Fibroblast of skin of left quadriceps (primary cell): ENCODE measurements at places on chromosomes 7 and 10.

DNA sequence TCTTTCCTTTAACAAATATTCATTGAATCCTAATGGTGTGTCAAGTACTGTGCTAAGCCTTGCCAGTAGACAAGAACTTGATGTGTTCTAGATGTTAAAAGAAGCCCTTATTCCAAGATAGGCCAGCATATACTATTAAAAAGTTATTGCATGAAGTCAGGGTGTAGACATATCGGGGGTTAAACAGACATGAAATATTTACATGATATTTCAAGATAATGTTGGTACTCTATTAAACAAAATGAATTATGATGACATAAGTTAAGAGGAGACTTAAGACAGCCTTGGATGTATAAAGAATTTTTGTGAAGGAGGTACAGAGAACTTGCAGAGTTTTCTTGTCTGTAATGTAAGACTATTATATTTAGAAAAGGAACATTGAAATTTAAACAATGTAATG lies 44.8 kb downstream of the HDAC9 start:
- DNase-seq = no peak

DNA sequence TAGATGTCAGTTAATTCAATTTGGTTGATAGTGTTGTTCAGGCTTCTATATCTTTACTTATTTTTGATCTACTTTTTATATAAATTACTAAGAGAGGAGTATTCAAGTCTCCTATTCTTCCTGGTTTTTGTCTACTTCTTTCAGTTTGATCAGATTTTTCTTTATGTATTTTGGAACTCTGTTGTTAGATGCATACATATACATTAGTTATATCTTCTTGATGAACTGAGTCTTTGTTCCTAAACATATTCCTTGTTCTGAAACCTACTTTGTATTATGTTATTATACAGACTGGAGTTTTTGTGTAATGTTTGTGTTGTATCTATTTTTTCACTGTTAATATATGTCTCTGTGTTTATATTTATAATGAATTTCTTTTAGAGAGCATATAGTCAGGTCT lies 118.8 kb downstream of the LRMDA start:
- DNase-seq = no peak

DNA sequence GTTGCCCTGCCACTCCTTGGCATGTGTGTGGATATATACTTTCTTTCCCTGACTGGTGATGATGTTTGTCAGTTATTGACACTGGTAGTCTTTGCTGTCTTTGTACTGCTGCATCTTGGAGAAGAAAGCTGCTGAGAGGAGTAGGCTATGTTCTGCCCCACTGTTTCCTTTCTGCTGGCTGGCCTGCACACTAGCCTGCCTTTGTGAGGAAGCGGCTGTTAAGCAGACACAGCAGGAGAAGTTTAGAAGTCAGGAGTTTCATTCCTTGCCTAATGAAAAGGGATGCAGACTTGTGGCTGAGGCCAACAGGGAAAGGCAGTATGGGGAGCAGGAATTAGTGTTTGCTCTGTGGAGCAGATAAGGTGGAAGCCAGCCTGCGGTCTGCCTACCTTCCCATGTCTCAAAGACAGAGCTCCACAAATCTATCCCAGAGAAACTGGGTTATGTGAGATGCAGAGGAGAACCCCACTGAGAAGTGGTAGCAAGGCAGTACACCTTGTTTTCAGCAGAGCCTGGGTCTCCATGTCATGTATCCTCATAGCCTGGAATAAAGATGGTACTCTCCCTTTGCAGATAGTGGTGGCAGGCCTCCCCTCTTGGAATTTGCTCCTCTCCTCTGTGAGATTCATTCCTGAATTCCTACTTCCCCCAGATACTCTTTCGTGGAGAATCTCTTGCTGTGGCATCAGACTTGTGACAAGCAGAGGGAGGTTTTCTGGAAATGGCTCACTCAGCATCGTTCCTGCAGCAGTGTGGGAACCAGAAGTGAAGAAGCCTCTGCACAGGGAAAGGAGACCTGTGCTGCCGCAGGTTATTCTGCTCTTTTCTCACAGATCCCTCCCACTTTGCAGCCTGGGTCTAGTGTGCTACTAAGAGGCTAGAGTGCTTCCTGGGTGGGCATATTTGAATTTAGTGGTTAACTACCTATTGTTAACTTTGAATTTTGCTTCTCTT lies 130.2 kb downstream of the LRRC4 start:
- no peak for DNase-seq

DNA sequence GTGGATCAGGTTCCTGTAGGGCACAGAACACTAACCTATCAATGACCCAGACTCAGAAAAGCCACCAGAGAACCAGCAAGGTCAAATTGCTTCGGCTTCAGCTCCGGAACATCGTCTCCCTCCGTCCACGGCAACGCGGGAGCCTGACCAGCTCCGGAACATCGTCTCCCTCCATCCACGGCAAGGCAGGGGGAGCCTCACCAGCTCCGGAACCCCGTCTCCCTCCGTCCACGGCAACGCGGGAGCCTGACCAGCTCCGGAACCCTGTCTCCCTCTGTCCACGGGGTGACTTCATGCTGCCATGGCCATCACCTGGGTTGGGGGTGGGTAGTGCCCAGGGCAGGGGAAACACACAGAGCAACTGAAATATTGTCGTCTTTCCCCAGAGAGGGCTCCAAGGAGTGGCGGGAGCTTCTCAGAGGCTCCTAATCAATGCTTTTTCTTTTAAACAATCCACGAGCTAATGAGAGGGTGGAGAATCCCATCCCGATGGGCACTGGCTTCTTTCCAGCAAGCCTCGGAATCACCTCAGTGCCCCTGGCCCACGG lies 403.5 kb downstream of the DNAJB6 start:
- DNase-seq = no peak

GRCh38 chr7:116949941-116950801 lies 3.1 kb upstream of the ST7 start:
- DNase-seq = no peak

DNA sequence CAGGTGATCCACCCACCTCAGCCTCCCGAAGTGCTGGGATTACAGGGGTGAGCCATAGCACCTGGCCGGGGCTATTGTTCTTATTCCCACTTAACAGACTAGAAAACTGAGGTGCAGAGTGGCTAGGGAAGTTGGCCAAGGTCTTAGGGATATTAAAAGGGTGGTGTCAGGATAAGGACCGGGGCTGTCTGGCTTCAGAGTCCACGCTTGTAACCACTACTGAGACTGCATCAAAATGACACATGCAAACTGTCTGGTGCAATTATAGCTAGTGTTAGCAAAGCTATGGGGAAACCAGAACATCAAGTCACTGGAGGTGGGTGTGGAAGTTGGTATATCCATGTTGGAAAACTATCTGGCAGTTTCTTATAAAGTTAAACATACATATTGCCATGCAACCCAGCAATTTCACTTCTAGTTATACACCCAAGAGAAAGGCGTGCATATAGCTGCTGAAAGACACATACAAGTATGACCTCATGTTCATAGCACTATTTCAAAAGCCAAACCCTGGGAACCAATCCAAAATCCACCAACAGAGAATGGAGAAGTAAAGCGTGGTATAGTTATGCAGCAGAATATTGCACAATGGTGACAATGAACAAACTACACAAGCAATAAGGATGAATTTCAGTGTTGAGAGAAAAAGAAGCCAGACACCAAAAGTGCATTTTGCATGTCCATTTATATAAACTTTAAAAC lies 33.9 kb upstream of the EEPD1 start:
- peak; percentile 99 for DNase-seq

- DNase-seq = no peak
Measured at GRCh38 chr10:3137958-3138726, 34.4 kb downstream of the PITRM1 start.

DNA sequence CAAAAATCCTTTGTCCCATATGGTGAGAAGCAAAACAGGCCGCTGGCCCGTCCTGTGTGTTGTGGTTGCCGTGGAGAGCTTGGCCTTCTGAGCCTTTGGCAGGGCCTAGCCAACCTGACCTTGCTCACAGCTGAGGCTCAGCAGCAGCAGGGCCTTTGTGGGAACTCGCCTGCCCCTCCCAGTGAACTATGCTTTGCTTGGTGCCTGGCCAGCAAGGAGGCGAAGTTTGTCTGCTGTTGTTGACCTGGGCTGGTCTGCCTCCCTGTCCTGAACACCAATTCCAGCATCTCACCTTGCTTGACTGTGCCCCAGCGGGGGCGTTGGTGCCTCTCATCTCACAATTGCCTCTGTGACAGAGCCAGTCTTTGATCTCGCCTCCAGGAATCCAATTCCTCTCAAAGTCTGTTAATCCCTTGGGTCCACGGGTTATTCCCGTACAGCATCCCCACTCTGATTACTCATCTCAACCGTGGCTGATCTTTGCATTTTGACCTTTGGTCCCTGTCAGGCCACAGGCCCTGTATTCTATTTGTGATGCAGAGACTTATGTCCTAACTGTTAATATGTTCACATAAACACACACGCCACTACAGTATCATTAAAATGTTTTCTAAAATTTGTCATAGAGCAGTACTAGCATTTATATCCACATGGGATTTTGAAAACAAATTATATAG lies 22.6 kb downstream of the EPDR1 start:
- no peak for DNase-seq
